A549 treated with ZK216348 at 1 μM for 4 hours (cell line): ENCODE measurements at places on chromosomes 3 and 15. TPM values are rescaled to one million over a fixed set of nuclear protein-coding genes. Genes with fewer than 3 reads are reported as not detected.

SIDT1 gene
- total RNA-seq, result 0.42 to 0.90 TPM (median 0.58 TPM) in 5 replicates

CHL1 gene
- total RNA-seq, result not detected in 5 replicates

HIGD2B gene
- not detected in 5 replicates for total RNA-seq

MUC20 gene
- total RNA-seq, result 0.38 to 1.1 TPM (median 0.65 TPM) in 5 replicates

KLHL40 gene
- total RNA-seq, result not detected in 5 replicates

TRH gene
- not detected in 5 replicates for total RNA-seq

CLDN1 gene
- total RNA-seq, result 16.6 to 28.6 TPM (median 21.6 TPM) in 5 replicates

CLDN18 gene
- not detected in 5 replicates for total RNA-seq

GOLGA8T gene
- total RNA-seq, result 1.1 to 2.8 TPM (median 2.0 TPM) in 5 replicates

IL17RD gene
- 0.56 to 1.8 TPM (median 1.00 TPM) in 5 replicates for total RNA-seq

SLC12A1 gene
- not detected in 5 replicates for total RNA-seq

CCDC191 gene
- total RNA-seq, result 1.4 to 3.7 TPM (median 1.9 TPM) in 5 replicates

CYP1A1 gene
- 1.4 to 2.1 TPM (median 1.8 TPM) in 5 replicates for total RNA-seq

ACTC1 gene
- total RNA-seq, result 0.17 to 0.35 TPM (median 0.27 TPM) in 5 replicates

CSPG5 gene
- total RNA-seq, result 0.89 to 1.3 TPM (median 1.1 TPM) in 5 replicates

ADGRG7 gene
- total RNA-seq, result not detected in 5 replicates

TIGIT gene
- not detected in 5 replicates for total RNA-seq

SACM1L gene
- 13.5 to 17.9 TPM (median 15.8 TPM) in 5 replicates for total RNA-seq

THPO gene
- not detected in 5 replicates for total RNA-seq

PSMA4 gene
- 357 to 577 TPM (median 387 TPM) in 5 replicates for total RNA-seq

RBP2 gene
- total RNA-seq, result not detected in 5 replicates

SEMA6D gene
- total RNA-seq, result not detected in 5 replicates

CACNA2D3 gene
- total RNA-seq, result 0.04 to 0.29 TPM (median 0.07 TPM) in 3 of 5 replicates, not detected in the others

IQCH gene
- total RNA-seq, result 1.2 to 2.4 TPM (median 1.5 TPM) in 5 replicates

HDC gene
- total RNA-seq, result 0.09 to 0.47 TPM (median 0.18 TPM) in 3 of 5 replicates, not detected in the others

PRSS50 gene
- not detected in 5 replicates for total RNA-seq

MAP1A gene
- total RNA-seq, result 0.62 to 0.81 TPM (median 0.78 TPM) in 5 replicates

IMPG2 gene
- total RNA-seq, result 0.04 TPM in 1 of 5 replicates, not detected in the others

PYGO1 gene
- total RNA-seq, result 4.8 to 9.6 TPM (median 7.9 TPM) in 5 replicates

ZNF80 gene
- not detected in 5 replicates for total RNA-seq

SAMMSON gene
- total RNA-seq, result not detected in 5 replicates

PAK6 gene
- total RNA-seq, result 0.09 to 0.38 TPM (median 0.29 TPM) in 5 replicates

C2CD4A gene
- 0.09 to 0.18 TPM (median 0.15 TPM) in 4 of 5 replicates, not detected in the other for total RNA-seq

DOCK3 gene
- total RNA-seq, result 0.35 to 0.46 TPM (median 0.39 TPM) in 5 replicates

TEX55 gene
- total RNA-seq, result not detected in 5 replicates

KLHL6 gene
- total RNA-seq, result not detected in 5 replicates

GP5 gene
- not detected in 5 replicates for total RNA-seq

LTF gene
- total RNA-seq, result not detected in 5 replicates

IL5RA gene
- not detected in 5 replicates for total RNA-seq

PP2D1 gene
- not detected in 5 replicates for total RNA-seq

C3orf70 gene
- 0.02 to 0.04 TPM in 2 of 5 replicates, not detected in the others for total RNA-seq

FBXW12 gene
- total RNA-seq, result not detected in 5 replicates

TJP1 gene
- total RNA-seq, result 55.6 to 80.2 TPM (median 79.6 TPM) in 5 replicates
